ENCODE measurements at places on chromosomes 7 and 10.

DNA sequence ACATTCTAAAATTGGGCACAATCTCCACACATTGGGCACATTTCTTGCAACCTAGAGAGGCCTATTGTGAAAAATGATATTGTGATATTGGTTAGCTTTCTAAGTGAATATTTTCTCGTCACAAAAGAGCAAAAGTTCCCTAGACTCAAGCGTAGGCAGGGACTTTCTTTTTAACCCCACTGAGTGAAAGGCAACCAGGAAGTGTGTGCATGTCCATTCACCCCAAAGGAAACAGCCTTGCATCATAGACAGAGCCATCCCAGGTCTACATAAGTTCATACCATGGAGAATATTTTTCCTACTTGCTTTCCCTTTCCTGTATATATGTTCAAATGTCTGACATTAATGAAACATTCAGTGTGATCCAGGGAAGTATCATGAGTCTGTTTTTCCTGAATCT, 84.2 kb upstream of the AGBL3 start:
- DNase-seq: no peak

DNA sequence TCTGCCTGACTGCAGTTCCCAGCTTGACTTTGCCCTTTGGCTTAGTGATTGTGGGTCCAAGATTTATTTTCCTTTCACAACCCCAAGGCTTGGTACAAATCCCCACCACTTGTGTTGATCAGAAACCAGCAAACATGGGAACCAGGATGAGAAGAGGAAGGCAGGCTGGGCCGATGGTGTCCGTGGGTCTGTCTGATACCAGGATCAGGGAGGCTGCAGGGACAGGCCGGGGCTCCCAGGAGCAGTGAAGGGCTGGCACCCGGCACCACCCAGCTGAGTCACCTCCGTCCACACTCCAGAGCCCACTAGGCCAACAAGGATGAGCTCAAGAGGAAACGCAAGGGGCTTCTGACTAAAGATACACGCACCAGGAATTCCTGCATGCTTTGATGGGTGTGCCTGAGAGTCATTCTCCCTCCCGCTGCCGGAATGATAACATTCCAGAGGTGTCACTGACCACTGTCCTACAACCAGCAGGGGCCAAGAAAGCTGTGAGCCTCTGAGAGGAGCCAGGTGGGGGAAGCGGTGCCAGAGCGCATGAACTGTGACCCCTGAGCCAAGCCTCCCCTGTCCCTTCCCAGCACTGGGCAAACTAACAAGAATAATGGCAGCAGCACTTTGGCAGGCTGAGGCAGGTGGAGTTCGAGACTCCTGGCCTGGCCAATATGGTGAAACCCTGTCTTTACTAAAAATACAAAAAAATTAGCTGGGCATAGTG, 29.2 kb upstream of the PROSER2 start:
- DNase-seq: no peak

GRCh38 chr7:30700941-30701340, 18.7 kb upstream of the CRHR2 start:
- no peak for DNase-seq

DNA sequence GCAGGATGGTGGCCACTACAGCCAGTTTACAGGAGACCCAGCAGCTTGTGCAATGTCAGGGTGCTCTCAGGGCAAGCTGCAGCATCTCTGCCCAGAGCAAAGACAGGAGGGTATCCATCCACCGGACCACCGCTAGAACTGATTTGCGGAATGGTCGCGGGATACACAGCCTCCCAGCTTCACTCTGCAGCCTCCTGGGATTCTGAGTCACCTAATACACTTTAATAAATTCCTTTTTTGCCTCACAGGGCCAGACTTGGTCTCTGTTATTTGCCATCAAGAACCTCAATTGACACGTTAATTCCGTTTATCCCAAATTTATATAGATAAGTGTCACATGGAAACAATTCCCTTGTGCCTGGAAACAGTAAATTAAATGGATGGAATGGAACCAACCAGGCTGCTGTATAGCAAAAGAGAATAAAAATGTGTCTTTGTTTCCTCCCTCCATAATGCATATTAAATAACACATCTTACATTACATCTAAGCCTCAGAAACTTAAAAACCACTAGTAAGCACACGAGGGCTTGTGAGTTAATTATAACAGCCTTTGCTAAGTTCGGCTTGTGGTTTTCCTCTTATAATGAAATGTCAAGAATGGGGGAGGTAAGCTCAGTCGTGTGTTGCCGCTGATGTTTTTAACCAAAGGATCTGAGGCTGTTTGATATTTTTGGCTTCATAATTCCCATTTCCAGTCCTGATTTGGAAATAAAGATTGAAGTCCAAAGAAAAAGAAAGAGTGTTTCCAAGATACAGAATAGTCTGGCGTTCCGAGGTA, 52.1 kb downstream of the ADRB1 start:
- DNase-seq: no peak

DNA sequence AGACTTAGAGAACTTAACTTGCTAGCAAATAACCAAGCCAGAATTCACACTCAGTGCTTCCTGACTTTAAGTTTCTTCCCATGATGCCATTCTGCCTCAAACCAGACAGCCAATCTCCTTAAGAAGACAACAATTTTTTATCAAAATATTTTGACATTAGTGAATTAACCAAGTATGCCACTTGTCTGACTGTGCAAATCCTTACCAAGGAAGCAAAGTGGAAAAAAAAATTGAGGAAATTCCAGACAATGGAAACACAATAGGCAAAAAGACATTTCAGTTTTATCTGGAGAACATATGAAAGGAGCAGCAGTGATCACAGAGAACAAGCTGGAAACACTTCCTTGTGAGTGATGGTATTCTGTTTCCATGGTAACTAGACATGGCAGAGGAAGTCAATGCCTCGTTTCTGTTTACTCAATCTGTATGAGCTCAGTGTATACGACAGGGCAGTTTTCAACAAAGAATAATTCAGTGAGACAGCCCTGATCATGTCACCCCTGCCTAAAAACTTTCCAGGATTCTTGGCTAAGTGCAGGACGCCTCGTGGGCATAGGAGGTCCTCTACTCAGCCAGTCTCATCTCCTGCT, 114.2 kb downstream of the DYNC1I1 start:
- DNase-seq: no peak

GRCh38 chr10:96673318-96674099, 46.8 kb downstream of the PIK3AP1 start:
- no peak for DNase-seq

DNA sequence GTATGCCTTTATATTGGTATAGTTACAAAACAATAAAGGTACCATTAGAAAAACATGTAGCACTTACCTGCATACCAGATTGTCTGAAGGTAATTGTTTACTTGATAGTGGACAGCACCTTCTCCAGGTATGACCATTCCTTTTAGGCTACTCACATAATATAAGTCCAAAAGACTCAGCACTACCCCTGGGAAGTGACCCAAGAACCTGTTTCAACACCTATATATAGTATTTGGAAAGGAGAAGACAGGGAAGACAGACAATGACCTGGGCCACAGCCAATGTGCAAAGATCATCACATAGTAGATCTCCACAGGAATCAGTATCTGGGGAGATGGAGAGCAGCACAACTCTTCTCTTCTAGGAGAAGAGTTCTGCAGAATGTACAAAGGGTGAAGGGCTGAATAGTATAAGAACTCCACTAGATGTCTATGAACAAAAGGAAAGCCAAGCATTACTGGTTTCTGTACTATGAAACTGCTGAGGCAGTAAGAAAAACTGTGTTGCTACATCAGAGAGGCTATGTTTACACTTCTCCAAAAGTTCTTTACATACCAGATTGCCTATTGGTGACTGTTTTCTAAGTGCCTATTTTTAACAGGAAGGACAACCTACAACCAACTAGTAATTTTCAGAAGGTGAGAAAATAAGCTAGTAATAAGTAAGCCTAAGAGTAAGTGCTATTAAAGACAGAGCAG, 159.2 kb downstream of the BTAF1 start:
- no peak for DNase-seq

DNA sequence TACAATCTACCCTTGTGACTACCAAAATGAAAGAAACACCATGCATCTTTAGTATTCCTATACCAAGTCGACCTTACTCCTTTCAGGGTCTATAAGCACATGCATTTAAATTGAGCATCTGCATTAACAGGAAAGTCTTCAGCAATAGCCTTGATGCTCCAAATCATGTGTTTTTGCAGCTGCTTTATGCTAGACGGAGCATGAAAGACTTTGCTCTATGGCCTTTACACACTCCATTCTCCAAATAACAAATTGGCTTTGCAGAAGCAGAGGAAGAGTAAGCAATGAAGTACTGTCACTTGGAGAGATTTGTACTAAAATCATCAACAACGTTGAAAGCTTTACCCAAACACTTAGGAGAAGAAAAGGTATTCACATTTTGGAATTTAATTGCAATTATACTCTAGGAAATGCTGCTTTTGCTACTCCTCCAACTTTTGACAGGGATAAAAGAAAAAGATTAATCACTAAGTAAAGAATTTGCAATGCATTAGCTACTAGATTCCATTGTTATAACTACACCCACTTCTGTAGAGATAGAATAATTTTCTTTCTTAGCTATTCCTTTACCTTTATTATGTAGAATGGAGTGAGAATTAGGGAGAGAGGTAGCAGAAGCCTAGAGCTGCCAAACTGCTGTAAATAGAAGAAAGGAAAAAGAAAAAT, 131.8 kb downstream of the SEMA3E start:
- no peak for DNase-seq

DNA sequence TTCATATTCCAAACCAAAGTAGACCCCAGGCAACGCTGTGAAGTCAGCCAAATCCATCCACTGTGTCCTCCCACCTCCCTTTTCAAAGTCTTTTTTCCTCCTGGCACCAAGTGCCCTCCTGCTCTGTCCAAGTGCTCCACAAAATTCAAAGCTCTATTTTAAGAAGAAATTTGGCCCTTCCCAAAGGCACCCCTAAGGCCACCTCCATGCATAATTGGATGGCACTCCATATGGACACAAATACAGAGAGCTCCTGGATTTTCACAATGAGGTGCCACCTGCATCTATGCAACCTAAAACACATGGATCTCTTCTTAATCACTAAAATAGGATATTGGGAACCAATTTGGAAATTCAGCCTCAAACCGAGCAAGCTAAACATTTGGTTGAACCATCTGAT, 121.6 kb downstream of the RELN start:
- no peak for DNase-seq

GRCh38 chr10:107103174-107104025, 61.1 kb downstream of the SORCS1 start:
- DNase-seq: no peak

- DNase-seq: no peak
Measured at GRCh38 chr7:564176-564865, 44.7 kb upstream of the PDGFA start.

DNA sequence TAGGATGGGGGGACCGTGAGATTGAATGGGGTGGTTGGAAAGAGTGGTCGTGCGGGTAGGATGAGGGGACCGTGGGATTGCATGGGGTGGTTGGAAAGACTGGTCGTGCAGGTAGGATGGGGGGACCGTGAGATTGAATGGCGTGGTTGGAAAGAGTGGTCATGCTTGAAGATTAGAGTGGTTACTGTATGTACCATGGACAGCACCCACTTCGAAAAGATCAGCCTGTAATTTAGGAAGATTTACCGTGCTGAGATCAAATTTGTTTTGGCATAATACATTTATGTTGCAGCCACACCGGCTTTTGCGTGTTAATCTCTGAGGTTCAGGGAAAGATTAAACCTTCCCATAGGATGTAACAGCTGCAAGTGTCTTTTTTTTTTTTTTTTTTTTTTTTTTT, 495.2 kb upstream of the ADARB2 start:
- DNase-seq: no peak

- DNase-seq: no peak
Measured at GRCh38 chr10:43739161-43739560, 90.5 kb upstream of the ZNF32 start.

DNA sequence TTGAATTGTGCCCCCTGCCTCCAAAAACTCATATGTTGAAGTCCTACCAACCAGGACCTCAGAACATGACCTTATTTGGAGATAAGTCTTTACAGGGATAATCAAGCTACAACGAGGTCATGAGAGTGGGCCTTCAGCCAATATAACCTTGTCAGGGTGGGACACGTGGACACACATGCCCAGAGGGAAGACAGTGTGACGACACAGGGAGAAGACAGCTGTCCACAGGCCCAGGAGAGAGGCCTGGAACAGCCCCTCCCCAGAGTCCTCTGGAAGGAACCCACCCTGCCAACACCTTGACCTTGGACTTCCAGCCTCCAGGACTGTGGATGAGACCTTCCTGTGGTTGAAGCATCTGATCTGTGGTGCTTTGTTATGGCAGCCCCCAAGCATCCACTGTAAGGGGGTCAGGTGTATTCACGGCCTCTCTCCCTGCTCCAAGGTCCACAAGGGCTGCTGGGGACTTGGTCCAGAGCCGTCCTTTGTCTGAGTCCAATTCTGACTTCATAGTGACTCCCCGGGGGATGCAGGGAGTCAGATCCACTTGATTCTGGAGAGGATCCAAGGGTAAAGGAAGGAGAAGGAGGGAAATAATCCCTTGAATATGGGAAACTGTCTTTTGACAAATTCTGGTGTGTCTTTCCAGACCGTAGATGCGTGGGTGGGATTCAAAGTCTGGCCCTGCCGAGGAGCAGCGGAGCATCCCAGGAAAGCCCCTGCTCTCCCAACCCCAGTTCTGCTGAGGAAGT, 7.0 kb downstream of the CALML3 start:
- DNase-seq: no peak

GRCh38 chr7:135712182-135712782, 15.7 kb downstream of the SLC13A4 start:
- no peak for DNase-seq

GRCh38 chr7:44958645-44959344, 20.0 kb downstream of the MYO1G start:
- DNase-seq: no peak

- no peak for DNase-seq
Measured at GRCh38 chr7:114765331-114766040, 156.4 kb upstream of the MDFIC start.

DNA sequence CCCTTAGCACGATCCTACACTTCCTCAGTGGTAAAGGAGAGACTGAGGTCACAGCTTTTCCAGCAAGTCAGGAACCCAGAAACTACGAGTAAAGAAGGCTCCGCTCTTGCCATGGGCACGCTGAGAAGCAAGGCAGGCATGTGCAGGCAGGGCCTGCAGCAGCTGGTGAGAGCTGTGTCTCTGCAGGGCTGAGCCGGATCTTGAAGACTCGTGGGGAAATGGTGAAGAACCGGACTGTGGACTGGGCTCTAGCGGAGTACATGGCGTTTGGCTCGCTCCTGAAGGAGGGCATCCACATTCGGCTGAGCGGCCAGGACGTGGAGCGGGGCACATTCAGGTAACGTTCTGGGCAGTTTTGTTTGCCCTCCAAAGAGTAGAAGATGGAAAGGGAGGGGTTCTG, 51.9 kb upstream of the ZMIZ2 start:
- no peak for DNase-seq
